ENCODE measurements at places on chromosomes 3 and 15. TPM values are rescaled to one million over a fixed set of nuclear protein-coding genes. Genes with fewer than 3 reads are reported as not detected.

DNA sequence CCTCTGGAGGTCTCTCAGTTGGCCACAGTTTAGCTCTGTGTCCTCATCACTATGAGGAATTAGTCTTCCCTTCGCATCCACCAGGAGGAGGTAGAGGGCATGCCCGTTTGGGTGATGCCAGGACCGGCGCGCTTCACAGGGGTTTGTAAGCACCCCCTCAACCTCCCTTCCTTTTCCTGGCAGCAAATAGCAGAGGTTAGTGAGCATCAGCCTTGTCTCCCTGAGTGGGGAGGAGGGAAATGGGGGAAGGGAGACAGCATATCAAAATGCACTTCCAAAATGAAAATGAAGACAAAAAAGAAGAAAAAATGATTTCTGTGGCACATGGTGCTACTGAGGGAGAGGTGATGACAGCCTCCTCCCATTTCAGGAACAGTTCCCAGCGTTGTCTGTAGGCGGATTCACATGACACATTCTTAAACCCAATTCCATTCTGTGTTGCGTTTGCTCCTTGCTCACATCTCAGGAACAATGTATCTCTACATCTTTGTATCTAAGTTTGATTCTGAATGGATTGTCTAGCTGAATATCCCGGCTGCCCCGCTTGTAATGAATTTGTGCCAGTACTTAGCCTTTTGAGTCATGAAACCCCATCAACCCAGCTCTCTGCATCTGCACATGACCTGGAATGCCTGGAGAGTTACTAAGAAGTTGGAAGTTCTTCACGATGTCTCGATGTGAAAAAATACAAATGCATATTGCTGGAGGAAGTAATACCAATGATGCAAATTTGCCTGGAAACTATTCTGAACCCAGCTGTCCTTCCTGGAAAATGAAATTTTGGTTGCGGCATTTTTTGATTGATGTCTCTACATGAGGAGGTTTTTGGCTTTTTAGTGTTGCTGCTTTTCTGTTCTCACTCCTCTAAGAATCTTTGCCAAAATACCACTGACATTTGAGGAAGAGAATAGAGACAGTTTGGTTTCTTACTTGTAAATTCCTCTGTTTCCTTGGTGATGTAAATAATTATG, 45.2 kb downstream of the TYRO3 start:
- peak; percentile 78 for DNase-seq

DNA sequence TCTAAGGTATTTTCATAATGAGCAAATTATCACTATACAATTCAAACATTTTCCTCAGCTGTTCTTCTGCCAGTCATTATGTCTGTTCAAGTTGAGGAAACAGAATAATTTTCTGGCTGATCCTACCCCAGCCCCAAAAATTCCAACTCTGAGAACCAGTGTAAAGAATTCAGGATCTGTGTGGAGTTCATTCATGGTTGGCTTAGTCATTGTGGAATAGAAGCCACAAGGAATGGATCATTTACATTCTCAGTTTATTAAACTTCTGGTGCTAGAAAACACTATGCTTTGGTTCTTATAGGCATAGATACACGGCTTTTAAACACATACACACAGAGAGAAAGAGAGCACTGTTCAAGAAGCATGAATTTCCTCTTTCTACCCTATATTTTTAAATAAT, 134.6 kb downstream of the CMSS1 start:
- DNase-seq = no peak

- no peak for DNase-seq
Measured at GRCh38 chr3:19543212-19543841, 390.7 kb downstream of the EFHB start.

GRCh38 chr3:183266454-183266853, 13.4 kb downstream of the B3GNT5 start:
- DNase-seq = no peak

DNA sequence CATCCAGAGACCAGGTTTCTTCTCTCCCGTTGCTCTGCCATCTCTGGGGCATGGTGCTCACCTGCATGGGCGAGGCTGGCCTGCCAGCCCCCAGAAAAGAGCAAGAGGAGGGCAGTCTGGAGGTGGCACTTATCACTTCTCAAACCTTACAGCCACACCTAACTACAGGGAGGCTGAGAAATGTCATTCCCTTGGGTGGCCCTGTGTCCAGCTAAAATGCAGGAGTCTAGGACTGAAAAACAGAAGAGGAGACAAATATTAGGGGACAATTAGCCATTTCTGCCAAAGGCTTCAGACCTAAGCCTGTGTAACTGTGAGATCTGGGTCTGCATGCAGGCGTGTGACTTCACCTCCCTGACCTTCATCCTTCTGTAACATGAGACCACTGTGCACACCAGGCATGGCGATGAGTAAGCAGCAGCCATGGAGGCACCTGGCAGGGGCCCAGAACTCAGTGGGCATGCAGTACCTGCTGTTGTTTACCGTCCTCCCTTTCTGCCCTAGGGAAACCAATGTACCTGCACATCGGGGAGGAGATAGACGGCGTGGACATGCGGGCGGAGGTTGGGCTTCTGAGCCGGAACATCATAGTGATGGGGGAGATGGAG, 83.4 kb downstream of the MESD start:
- no peak for DNase-seq

DNA sequence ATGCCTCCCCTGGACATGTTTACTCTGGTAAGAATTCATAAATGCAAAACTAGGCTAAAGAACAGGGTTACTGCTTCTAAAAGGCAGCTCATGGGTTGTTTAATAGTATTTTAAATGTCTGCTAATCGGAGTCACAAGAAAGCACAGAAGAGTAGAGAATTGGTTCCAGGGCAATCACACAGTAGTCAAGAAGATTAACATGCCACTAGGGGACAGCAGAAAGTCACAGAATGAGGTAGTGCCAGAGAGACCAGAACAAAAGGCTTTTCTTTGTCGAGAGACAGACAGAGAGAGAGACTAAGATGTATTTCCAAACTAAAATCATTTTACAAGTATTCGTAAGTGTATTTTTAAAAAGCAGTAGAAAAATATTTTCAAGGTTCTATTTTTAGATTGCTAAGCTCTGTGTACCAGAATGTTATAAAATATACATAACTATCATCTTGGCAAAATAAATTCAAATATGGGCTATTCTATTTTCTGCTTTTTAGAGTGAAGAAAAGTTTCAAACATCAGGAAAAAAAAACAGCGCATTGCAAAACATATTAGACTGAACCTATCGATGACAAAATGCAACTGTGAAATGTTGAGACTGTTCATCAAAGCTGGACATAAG, 78.3 kb upstream of the CDIN1 start:
- DNase-seq = no peak

GRCh38 chr15:80958818-80959495, 30.7 kb downstream of the MESD start:
- peak; percentile 11 for DNase-seq

- DNase-seq = no peak
Measured at GRCh38 chr3:11606865-11607440, 36.8 kb downstream of the VGLL4 start.

DNA sequence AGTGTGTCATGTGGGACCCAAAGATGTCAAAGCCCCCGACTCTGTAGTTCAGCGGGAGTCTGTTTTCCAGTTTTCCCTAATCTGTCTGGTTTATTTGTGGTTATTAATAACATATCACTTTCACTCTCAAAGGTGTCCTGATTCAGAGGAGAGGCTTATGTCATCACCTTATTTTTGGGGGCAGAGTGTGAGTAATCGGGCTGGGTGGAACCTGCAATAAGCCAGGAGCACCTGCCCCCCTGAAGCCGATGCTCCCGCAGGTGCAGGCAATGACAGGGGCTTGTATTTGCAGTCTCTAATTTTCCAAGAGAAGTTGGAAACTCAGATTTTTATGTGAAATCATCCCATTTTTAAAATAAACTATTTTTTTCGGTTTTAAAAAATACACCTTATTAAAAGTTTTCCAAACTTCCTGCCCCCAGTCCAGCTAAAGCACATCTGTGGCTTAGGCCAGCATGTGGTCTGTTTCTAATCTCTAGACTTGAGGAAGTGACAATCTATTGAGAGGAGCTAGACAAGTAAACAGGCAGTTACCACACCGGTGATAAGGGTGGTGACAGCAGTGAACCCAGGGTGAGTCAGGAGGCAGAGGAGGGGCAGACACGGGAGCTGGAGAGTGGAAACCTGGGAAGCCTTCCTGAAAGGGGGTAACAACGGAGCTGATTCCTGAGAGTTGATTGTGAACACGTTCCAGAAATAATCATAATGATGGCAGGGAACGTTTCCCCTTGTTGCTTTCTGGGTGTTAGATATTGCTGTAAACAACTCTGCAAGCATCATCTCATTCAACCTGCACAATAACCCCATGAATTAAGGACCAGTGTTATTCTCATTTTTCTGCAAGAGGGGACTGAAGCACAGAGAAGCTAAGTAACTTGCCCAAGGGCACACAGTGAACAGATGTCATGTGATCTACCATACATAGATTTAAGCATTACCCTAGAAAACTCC, 37.2 kb downstream of the BHLHE40 start:
- DNase-seq = peak; percentile 84

GRCh38 chr15:24752354-24752753, 76.8 kb downstream of the NPAP1 start:
- DNase-seq = no peak

DNA sequence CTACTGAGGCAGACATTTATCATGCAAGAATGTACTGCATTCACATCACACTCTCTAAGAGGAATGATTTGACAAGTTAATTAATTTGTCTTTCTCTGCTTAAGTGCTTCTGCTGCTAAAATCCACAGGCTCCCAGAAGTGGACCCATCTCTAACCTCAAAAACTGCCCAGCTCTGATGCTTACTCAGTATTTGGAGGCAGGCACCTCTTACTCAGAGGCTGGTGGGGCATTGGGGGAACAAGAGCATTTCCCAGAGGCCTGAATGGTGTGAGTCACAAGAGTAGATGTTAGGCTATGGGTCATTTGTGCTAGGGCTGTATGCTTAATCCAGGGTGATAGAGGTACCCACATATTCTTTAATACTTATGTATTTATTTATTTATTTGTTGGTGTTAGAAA, 34.4 kb upstream of the HCN4 start:
- peak; percentile 43 for DNase-seq

DNA sequence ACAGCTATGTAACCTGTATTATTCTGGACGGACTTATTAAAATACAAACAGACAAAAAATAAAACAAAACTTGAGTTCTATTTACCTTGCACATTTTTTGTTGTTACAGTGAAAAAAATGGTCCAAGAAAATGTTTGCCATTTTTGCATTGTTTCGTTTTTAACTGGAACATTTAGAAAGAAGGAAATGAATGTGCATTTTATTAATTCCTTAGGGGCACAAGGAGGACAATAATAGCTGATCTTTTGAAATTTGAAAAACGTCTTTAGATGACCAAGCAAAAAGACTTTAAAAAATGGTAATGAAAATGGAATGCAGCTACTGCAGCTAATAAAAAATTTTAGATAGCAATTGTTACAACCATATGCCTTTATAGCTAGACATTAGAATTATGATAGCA, 17.1 kb downstream of the LMOD3 start:
- no peak for DNase-seq

DNA sequence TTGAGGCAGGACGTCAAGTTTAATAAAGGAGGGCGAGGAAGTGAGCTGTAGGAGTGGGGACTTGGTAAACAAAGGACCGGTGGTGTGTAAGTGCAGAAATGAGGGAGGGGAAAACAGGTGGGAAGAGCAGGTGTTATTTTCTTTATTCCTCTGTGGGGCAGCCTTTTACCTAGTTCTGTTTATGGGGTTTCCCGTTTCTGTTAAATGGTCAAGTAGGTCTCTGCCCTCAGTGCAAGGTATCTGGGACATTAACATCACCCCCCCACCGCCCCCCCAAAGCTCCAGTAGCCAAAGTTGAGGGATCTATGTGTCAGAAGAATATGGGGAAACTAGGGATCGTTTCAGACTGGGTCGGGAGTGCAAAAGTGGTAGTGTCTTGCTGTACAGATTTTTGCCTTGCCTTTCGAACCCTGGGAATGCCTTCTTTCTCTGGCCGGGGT, 893 bp downstream of the MGA start:
- no peak for DNase-seq

GRCh38 chr3:38782148-38782547, 33.9 kb downstream of the SCN10A start:
- DNase-seq = no peak

GRCh38 chr3:119553823-119554415, 5.5 kb downstream of the CD80 start:
- DNase-seq = no peak

DNA sequence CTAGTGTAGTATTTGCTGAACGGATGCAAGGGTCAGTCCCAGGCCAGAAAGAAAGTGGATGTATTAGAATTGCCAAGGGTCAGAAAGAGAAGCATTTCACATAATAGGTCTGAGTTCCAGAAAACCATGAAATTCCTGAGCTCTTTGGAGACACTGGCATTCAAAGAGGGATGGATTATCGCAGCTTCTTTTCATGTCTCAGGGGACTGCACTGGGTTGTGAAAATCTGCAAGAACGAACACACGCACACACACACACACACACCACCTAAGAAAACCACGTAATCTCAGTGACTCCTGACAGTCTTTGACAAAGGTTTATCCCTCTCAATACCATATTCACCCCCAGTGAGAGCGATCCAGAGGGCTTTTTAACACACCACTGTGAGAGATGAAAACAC, 57.9 kb downstream of the TIPARP start:
- no peak for DNase-seq

DNA sequence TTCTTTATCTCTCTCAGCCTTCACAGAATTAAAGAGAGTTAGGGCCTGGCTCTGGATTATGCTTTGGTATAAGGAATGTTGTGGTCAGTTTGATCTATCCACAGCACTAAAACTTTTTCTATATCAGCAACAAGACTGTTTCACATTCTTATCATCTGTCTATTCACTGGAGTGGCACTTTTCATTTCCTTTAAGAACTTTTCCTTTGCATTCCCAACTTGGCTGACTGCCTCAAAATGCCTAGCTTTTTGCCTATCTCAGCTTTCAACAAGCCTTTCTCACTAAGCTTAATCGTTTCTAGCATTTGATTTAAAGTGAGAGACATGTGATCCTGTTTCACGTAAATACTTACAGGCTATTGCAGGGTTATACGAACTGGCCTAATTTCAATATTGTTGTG, 471.8 kb downstream of the GBE1 start:
- DNase-seq = no peak

GRCh38 chr3:155370198-155370597, 76.7 kb upstream of the STRIT1 start:
- peak; percentile 67 for DNase-seq

DNA sequence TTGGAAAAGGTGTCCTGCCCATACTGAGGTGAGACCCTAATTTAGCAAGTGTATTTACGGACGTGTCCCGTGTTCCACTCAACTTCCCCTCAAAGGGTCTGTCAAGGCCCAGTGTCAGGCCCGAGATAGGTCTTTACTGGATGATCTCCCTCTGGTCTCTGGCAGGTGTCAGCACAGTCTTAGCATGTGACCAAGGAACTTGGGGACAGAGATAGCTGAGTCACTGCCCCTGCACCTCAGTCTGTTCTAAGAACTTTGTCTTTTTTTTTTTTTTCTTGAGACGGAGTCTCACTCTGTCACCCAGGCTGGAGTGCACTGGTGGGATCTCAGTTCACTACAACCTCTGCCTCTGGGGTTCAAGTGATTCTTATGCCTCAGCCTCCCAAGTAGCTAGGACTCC, 32.1 kb upstream of the ALPK3 start:
- no peak for DNase-seq

GRCh38 chr15:31200735-31201151, 99.2 kb upstream of the TRPM1 start:
- peak; percentile 73 for DNase-seq

The TM4SF4 gene
- not detected for total RNA-seq

The IQCH gene
- total RNA-seq = 0.83 TPM

The PLSCR1 gene
- 43.1 TPM for total RNA-seq

The CMTM6 gene
- total RNA-seq = 25.9 TPM

The GTF2A2 gene
- total RNA-seq = 35.9 TPM

The GXYLT2 gene
- 31.7 TPM for total RNA-seq
